ENCODE measurements at places on chromosomes 3 and 15.

GRCh38 chr3:186953011-186953487 lies 22.7 kb downstream of the ST6GAL1 start:
- DNase-seq = no peak

GRCh38 chr15:101359365-101359947 lies 64.4 kb upstream of the SNRPA1 start:
- DNase-seq = no peak

GRCh38 chr15:101024073-101024695 lies 105.0 kb downstream of the LRRK1 start:
- no peak for DNase-seq

DNA sequence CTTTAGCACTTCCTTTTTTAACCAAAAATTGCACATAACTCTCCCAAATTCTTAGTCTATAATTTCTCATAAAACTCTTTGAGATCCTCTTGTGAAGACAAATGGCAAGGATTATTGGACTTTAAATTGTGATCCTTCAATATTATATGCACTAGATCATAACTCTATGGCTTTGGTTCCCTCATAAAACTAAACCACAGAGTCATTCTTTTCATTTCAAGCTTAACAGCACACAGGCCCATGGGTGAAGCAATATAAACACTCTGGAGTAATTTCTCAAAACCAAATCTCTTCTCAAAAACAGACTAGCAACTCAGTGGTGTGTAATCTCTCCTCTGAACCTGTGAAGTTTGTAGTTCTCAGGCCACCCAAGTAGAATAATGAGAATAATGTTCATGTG lies 171.0 kb upstream of the NECTIN3 start:
- no peak for DNase-seq

DNA sequence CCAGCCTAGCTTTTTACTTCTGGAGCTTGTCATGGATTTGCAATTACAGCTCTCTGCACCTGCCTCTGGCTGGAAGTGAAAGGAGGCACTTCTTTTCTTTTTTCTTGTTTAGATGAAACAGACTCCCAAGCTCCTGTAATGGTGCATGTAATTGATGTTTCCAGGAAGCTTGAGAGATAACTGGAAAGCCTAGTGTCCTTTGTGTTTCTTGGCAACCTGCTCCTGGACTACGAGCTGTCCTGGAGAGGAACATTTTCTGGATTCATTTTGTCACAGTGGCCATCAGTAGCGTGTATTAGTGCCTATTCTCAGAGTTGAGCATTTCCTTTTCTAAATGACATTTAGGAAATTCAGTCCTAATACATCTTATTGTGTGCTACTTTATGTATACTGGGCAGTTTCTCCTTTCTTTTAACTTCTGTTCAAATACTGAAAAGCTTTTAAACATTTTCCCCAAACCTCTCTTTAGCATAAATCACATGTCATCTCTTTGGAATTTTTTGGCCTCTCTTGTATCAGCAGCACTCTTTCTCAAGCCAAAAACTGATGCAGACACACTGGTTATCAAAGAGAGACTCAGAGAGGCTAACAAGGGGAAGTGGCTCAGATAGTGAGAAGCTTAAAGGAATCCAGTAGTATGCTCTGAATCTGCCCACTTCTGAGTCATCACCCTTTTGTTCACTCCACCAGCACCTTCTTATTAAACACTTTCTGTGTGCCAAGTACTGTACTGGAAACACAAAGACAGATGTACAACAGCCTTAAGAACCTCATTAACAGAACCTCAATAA lies 62.6 kb upstream of the SLC2A2 start:
- DNase-seq = no peak

DNA sequence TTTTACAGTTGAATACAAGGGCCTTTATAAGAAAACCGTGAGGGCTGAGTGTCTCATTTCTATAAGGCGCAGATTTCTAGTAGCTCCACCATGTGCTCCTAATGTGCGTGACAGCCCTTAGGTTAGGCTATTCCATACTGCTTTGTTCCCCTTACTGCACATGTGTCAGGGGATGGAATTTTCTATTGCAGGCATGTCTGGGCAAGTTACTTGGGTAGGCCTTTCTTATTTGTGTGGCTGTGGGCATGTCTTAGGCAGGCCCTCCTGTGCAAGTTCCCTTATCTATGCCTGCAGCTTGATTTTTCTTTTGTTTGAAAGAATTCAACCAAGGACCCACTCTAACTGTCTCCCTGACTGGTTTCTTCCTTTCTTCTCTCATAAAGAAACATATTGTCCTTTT lies 434.2 kb upstream of the CNTN3 start:
- no peak for DNase-seq

DNA sequence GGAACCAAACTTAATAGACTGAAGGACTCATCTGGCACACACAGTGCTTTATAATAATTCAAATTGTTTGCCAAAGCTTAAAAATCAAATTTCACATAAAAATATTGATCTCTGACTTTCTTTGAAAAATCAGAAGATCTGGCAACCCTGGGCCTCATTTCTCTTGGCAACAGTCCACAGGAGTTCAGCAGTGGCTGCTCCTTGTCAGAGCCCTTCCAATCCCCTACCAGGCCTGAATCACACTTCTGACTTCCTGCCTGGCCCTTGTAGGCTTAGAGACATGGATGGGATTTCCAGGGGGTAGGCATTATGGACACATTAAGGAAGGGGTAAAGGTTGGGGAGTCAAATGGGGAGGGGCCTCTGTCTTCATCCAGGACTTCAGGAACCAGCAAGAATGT lies 55.5 kb downstream of the PLS1 start:
- DNase-seq = no peak

GRCh38 chr3:49133226-49133951 lies 539 bp upstream of the LAMB2 start:
- DNase-seq = no peak

DNA sequence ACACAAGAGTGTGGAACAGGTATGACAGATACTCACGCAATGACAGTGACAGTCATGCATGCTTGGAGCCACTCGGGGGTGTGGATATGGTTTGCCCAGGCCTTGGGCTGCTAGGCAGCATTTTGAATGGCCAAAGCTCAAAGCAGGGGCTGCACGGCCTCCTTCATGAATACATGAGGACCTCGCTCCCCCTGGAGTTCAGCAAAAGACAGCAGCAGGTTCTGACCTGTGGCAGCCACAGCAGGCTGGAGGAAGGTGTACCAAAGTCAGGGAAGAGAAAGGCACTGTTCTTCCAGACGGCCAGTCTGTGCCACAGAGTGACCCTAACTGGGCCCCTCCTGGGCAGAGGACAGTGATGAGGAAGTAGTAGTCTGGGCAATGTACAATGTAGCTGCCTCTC lies 88.2 kb upstream of the C2CD4B start:
- DNase-seq = no peak

GRCh38 chr3:39180546-39181346 lies 11.6 kb downstream of the XIRP1 start:
- peak; percentile 96 for DNase-seq

- DNase-seq = no peak
Observed at GRCh38 chr15:90851940-90852339, 16.4 kb upstream of the FURIN start.

- no peak for DNase-seq
Observed at GRCh38 chr15:45943240-45943639, 308.4 kb downstream of the SQOR start.

GRCh38 chr3:184299488-184300377 lies 692 bp downstream of the PSMD2 start:
- no peak for DNase-seq

Measured in CD4-positive, alpha-beta T cell treated with Interferon alpha-2 for 1 hour (primary cell).